Fibroblast of skin of scalp (primary cell): ENCODE measurements at places on chromosomes 16 and 17.

- DNase-seq: no peak
Observed at GRCh38 chr16:67391424-67392300, 1.6 kb downstream of the TPPP3 start.

GRCh38 chr16:378821-379182 is 3.0 kb downstream of the PGAP6 start:
- no peak for DNase-seq

GRCh38 chr17:35062308-35062707 is 1.2 kb downstream of the RFFL start:
- DNase-seq: no peak

GRCh38 chr16:83305092-83305491 is 502.7 kb upstream of the HSBP1 start:
- DNase-seq: peak; percentile 88

- no peak for DNase-seq
Observed at GRCh38 chr16:81456523-81457325, 12.1 kb downstream of the CMIP start.

- DNase-seq: no peak
Observed at GRCh38 chr16:3492356-3492755, 2.9 kb downstream of the C16orf90 start.

GRCh38 chr17:74419928-74420411 is 11.9 kb upstream of the GPRC5C start:
- DNase-seq: no peak

GRCh38 chr16:81296631-81297030 is 18.1 kb upstream of the GAN start:
- no peak for DNase-seq

DNA sequence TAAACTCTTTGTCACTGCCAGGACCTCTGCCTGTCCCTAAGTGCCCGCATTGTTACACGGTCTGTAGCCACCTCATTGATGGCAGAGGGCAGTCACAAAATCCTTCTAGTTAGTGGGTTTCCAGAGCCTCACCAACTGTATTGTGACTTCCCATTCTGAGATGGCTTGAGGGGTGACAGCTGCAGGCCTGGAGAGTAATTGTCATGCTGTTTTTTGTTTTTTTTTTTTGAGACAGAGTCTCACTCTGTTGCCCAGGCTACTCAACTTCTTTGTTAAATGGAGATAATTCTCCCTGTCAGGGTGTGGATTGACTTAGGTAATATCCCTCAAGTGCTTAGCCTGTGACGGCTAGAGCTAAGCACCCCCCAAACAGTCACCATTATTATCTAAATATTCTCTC is 77.9 kb downstream of the SDR42E1 start:
- DNase-seq: no peak

- no peak for DNase-seq
Observed at GRCh38 chr17:6392609-6393350, 42.1 kb downstream of the AIPL1 start.

- no peak for DNase-seq
Observed at GRCh38 chr17:34140006-34140405, 115.1 kb upstream of the CCL2 start.

GRCh38 chr17:63001689-63002394 is 35.8 kb downstream of the TANC2 start:
- no peak for DNase-seq
